ENCODE measurements at places on chromosomes 5 and 9. TPM values are rescaled to one million over a fixed set of nuclear protein-coding genes. Genes with fewer than 3 reads are reported as not detected.

DNA sequence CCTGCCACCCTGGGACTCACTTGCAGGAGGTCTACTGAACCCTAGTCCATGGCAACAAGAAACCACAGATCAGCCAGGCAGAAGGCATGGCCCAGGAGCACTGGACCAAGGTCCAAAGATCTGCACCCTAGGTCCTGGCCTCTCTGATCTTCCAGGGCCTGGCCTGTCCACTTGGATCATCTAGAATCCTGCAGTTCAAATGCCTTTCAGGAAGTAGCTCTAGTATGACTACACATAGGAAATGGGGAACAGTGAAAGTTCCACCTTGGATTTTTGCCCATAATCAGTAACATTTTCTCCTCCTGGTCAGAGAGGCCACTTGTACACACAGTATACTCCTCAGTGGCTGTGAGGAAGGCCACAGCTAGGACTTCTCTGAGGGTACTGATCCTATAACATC lies 11.5 kb downstream of the ANXA6 start:
- no peak overlapping the region for H3K4me3 ChIP-seq
- DNase-seq = no peak
- H3K27ac ChIP-seq = peak overlapping the region; percentile 78

GRCh38 chr5:68190619-68191018 lies 24.9 kb upstream of the PIK3R1 start:
- H3K27ac ChIP-seq = no peak overlapping the region
- DNase-seq = no peak
- no peaks in the 10 kb centered on the region for H3K36me3 ChIP-seq
- H3K27me3 ChIP-seq = peaks cover 1% of the 10 kb centered on the region
- no peak overlapping the region for H3K4me3 ChIP-seq

GRCh38 chr5:112154940-112155686 lies 264.0 kb downstream of the EPB41L4A start:
- H3K27me3 ChIP-seq = peaks cover 7% of the 10 kb centered on the region
- H3K27ac ChIP-seq = peak overlapping the region; percentile 63
- peak overlapping the region; percentile 31 for H3K4me3 ChIP-seq

- peak overlapping the region; percentile 17 for H3K4me3 ChIP-seq
- peaks cover 40% of the 10 kb centered on the region for H3K4me1 ChIP-seq
- H3K36me3 ChIP-seq = peaks cover 40% of the 10 kb centered on the region
- no peak for DNase-seq
- H3K27me3 ChIP-seq = no peaks in the 10 kb centered on the region
Observed at GRCh38 chr9:131499254-131499767, 3.4 kb upstream of the POMT1 start.

DNA sequence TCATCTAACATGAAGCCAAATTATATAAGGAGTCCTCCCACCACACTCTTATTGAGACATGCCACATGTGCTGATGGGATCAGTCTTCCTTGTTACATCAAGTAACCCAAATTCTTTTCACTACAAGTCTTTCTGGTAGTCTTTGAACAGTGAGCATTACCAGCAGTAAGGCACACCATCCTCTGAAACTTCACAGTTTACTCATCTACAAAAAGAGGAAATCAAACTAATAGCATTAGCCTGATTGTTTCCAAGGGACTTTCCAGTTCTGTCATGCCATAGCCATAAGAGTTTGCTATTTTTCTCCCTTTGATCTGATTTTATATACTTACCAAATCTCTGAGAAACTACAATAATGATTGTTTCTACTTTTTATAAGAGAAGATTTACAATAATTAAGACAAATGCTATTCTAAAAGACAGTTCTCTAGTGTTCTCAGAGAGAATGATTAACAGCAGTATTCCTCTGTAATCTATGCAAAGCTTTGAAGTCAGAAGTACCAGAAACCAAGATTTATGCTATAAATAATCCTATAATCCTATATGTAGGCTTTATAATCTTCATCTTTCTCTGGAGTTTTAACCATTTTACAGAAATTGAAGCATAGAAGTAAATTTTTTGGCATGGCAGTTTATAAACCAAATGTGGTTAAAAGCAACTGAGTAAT lies 166.2 kb upstream of the ACO1 start:
- no peak overlapping the region for H3K4me3 ChIP-seq
- H3K36me3 ChIP-seq = no peaks in the 10 kb centered on the region
- H3K4me1 ChIP-seq = no peaks in the 10 kb centered on the region

The PDGFRB gene
- total RNA-seq = 0.62 TPM

DNA sequence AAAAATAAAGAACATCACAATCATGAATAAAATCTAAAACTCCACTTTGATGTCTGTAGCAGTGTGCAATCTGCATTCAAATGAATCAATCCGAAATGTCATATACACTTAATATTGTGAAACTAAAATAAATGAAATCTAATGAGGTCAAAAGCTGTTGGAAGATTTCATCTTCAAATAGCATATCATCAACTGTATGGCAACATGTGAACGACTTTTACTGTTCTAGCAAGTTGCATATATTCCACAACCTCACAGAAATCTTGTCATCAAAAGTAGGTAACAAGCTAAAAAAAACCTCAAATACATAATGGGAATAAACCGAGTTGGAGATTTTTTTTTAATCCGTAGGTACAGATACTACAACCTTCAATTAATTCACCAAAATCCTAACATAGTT lies 1.2 kb downstream of the PTBP3 start:
- peaks cover 38% of the 10 kb centered on the region for H3K4me1 ChIP-seq
- H3K27ac ChIP-seq = peak overlapping the region; percentile 95
- H3K4me3 ChIP-seq = peak overlapping the region; percentile 92

The HCN1 gene
- not detected for total RNA-seq

DNA sequence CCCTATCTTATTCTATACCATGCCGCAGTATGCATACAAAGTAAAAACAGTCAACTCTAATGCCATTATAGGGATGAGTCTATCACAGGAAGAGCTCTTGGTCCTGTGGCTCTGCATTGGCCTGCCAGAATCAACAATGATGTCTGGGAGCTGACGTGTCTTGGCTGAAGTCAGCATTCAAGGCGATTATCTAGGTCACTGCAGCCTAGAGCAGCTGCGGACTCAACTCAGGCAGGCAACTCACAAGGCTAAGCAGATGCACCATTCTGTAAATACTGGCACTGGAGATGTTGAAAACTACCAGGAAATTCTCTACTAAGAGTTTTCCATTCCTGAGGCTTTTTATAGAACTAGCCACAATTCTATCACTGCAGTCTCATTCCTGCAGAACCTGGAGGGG lies 13.3 kb downstream of the SPATA9 start:
- H3K27me3 ChIP-seq = peaks cover 20% of the 10 kb centered on the region
- H3K4me1 ChIP-seq = no peaks in the 10 kb centered on the region
- H3K27ac ChIP-seq = no peak overlapping the region
- no peak for DNase-seq
- H3K36me3 ChIP-seq = no peaks in the 10 kb centered on the region

DNA sequence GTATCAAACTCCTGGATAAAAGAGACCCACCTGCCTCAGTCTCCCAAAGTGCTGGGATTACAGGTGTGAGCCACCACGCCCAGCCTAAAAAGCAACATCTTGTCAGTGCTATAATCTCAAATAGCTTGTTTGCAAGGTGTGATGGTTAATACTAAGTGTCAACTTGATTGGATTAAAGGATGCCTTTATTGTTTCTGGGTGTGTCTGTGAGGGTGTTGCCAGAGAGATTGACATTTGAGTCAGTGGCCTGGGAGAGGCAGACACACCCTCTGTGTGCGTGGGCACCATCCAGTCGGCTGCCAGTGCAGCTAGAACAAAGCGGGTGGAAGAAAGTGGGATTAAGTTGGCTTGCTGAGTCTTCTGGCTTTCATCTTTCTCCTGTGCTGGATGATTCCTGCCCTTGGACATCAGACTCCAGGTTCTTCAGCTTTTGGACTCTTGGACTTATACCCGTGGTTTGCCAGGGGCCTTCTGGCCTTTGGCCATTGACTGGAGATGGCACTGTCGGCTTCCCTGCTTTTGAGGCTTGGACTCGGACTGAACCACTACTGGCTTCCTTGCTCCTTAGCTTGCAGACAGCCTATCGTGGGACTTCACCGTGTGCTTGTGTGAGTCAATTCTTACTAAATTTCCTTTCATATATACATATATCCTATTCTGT lies 28.1 kb downstream of the TARS1 start:
- no peak for DNase-seq
- no peaks in the 10 kb centered on the region for H3K27me3 ChIP-seq
- peaks cover 77% of the 10 kb centered on the region for H3K36me3 ChIP-seq
- H3K4me3 ChIP-seq = no peak overlapping the region
- peaks cover 2% of the 10 kb centered on the region for H3K4me1 ChIP-seq

- H3K4me3 ChIP-seq = no peak overlapping the region
- H3K4me1 ChIP-seq = peaks cover 16% of the 10 kb centered on the region
- no peak overlapping the region for H3K27ac ChIP-seq
- H3K36me3 ChIP-seq = no peaks in the 10 kb centered on the region
Observed at GRCh38 chr5:33843579-33843978, 48.2 kb downstream of the ADAMTS12 start.

- no peak for DNase-seq
- H3K4me3 ChIP-seq = no peak overlapping the region
Observed at GRCh38 chr5:59755476-59755875, 138.1 kb downstream of the PDE4D start.

- peaks cover 47% of the 10 kb centered on the region for H3K4me1 ChIP-seq
- H3K4me3 ChIP-seq = peak overlapping the region; percentile 29
- peaks cover 5% of the 10 kb centered on the region for H3K36me3 ChIP-seq
- H3K27me3 ChIP-seq = no peaks in the 10 kb centered on the region
- DNase-seq = no peak
- peak overlapping the region; percentile 51 for H3K27ac ChIP-seq
Observed at GRCh38 chr9:89749500-89750116, 144.8 kb downstream of the GADD45G start.

- H3K4me3 ChIP-seq = peak overlapping the region; percentile 94
- DNase-seq = peak; percentile 91
- H3K36me3 ChIP-seq = peaks cover 1% of the 10 kb centered on the region
- peaks cover under 1% of the 10 kb centered on the region for H3K27me3 ChIP-seq
- H3K27ac ChIP-seq = peak overlapping the region; percentile 88
Observed at GRCh38 chr5:142770650-142771609, 753 bp downstream of the ARHGAP26 start.

DNA sequence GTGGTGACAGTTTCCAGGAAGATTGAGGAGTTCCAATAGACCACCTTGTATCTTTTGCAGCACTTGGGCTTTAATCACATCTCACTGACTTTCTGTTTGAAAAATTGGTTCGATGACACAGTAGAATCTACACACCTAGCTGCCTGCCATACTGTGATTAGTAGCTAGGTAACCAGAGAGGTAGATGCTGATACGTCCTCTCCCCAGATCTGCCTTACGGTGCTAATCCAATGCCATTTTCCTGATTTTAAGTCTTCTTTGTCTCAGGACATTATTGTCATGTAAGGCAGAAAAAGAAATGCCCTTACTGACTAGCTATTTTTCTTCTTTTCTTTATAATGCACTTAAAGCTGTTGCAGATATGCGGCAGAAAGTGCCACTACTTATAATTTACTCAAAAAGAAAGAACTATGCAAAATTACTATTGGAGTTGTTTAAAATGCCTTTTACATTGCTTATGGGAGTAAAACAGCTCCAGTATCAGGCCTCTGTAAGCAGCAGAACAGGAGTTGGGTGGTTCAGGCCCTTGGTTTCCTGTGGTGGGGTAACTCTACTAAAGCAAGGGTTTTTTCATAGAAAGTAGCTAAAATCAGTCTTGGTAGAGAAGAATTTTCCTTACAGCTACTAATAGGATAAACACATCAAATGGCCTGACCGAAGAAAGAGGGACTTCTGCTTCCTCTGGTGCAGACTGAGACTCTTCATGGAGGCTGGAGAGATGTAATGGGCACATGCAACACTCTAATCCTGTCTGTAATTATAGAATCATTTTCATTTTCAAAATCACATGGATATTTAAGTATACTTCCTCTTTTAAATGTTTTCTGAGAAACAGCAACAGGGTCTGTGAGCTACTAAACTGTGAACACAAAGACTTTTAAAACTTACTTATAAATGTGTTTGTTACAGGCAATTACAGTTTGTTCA lies 177.2 kb downstream of the MAPKAP1 start:
- H3K27me3 ChIP-seq = no peaks in the 10 kb centered on the region
- peak overlapping the region; percentile 32 for H3K4me3 ChIP-seq
- peaks cover 39% of the 10 kb centered on the region for H3K4me1 ChIP-seq
- H3K27ac ChIP-seq = peak overlapping the region; percentile 45
- peak; percentile 64 for DNase-seq
- peaks cover 14% of the 10 kb centered on the region for H3K36me3 ChIP-seq

The PRELID1 gene
- total RNA-seq = 257 TPM

The SPAAR gene
- total RNA-seq = not detected

The SLC6A7 gene
- not detected for total RNA-seq

DNA sequence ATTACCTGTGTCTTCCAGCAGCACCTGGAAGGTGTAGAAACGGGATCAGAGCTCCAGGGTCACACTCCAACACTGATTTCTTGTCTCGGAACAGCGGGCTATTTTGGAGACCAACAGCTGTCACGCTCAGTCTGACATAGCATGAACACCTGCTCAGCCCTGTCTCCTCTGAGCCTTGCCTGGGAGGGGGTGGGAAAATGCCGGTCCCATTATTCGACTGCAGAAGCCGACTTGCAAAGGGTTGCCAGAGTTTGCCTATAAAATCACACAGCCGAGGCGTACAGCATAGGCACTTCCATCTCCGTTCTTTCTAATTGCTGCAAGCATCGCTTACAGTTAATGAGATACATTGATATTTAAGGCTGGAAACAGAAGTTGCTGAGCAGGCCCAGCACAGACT lies 300.8 kb upstream of the MSX2 start:
- no peak overlapping the region for H3K27ac ChIP-seq
- DNase-seq = no peak
- H3K27me3 ChIP-seq = peaks cover 4% of the 10 kb centered on the region
- H3K4me1 ChIP-seq = peaks cover 2% of the 10 kb centered on the region
- H3K4me3 ChIP-seq = no peak overlapping the region

The SLC25A48 gene
- not detected for total RNA-seq

DNA sequence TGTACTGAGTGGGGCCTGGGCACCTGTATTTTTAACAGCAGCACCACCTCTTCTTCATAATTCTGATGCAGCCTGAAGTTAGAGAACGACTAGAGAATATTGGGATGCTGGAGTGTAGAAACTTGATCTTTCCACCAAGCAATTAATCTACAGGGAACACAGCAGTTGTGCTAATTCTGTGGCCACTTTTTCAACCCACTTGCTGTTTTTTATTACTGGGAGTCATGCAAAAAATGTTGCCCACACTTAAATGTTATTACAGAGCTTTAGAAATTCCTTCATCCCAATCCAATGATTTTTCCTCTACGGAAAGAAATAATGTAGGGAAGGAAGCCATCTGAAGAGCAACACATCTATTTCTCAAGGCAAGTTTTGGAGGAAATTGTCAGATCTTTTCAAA lies 190.9 kb upstream of the TUT7 start:
- H3K4me1 ChIP-seq = no peaks in the 10 kb centered on the region
- no peak for DNase-seq
- H3K27me3 ChIP-seq = peaks cover 1% of the 10 kb centered on the region

The BRD8 gene
- total RNA-seq = 61.1 TPM

The SV2C gene
- not detected for total RNA-seq

The ZBTB5 gene
- total RNA-seq = 9.2 TPM

GRCh38 chr9:124606027-124606426 lies 98.8 kb upstream of the NR5A1 start:
- no peak for DNase-seq
- H3K4me1 ChIP-seq = no peaks in the 10 kb centered on the region
- H3K27ac ChIP-seq = no peak overlapping the region
- H3K36me3 ChIP-seq = no peaks in the 10 kb centered on the region

GRCh38 chr9:131464354-131465000 lies 38.2 kb upstream of the POMT1 start:
- no peak overlapping the region for H3K4me3 ChIP-seq
- H3K27me3 ChIP-seq = no peaks in the 10 kb centered on the region
- peaks cover 69% of the 10 kb centered on the region for H3K36me3 ChIP-seq
